ENCODE measurements at places on chromosomes 11 and 22. TPM values are rescaled to one million over a fixed set of nuclear protein-coding genes. Genes with fewer than 3 reads are reported as not detected.

DNA sequence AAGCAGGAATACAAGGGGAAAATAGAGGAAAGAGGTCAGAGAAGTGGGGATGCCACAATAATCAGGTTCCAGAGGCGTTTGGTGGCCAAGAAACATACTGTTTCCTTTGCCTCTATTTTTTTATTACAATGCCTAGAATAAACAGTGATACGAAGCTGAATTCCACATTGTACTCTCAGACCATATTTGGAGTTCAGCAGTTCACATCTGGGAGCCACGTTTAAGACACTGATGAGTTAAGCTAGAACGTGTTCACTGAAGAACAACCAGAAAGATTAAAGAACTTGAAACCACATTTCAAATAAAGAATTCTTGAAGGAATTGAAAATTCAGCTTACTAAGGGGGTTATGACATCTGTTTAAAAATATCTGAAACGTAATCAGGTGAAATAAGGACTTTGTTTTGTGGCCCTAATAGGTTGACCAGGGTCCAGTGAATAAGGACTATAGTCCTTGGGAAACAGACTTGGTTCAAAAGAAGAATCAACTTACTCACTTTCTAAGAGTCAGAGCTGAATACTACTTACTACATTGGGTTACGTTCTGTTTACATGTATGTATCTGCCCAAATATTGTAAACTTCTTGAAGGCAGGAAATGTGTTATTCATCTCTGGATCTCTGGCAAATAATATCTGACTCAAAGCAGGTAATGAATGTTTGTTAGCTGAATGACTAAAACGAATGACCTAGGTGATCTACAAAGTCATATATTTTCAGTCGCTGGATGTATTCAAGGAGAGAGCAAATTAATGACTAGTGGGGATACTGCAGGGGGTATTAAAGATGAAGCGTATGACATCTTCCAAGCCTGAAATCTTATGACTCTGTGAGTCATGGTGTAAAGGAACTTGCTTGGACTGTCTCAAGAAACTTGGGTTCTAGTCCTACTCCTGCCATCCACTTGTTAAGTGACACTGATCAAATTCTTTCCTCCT is 247.0 kb upstream of the NARS2 start:
- no peak overlapping the region for H3K4me3 ChIP-seq
- no peaks in the 10 kb centered on the region for H3K4me1 ChIP-seq
- H3K27ac ChIP-seq = no peak overlapping the region
- no peak for DNase-seq
- no peaks in the 10 kb centered on the region for H3K36me3 ChIP-seq

DNA sequence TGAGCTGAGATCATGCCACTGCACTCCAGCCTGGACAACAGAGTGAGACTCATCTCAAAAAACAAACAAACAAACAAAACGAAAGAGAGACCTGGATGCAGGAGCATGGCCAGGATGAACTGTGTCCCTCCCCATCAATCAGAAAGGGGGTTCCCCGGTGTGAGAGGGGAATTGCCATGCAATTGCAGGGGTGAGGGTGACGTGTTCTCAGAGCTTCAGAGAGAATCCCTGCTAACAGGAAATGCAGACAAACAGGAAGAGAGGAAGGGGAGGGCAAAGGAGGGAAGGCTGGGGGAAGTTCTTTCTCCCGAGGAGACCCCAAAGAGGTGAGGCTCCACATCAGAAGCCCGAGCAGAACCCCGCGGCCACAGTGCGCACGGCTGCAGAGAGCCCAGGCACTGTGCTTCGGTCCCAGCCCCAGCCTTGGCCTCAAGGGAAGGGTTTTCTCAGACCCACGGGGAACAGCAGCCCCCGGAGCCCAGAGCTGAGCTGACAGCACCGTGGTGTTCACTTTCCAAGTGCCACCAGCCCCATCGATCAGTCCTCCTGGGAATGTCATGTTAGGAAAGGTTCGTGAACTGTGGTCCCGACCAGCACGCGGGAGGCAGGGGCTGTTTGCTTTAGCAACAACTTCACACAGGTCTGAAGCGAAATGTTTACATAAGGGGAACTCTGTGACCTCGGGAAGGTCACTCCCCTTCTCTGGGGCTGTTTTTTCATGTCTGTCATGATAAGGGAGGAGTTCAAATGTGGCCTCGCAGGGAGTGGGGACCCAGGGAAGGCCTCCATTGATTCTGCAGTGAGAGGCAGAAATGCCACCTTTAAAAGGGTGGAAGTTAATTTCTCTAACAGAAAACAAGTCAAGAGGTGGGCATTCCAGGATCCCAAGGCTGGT is 108.0 kb upstream of the ANO1 start:
- peak overlapping the region; percentile 59 for H3K27ac ChIP-seq
- peak; percentile 97 for DNase-seq
- H3K4me3 ChIP-seq = peak overlapping the region; percentile 46
- H3K36me3 ChIP-seq = no peaks in the 10 kb centered on the region
- H3K4me1 ChIP-seq = peaks cover 35% of the 10 kb centered on the region

- H3K27me3 ChIP-seq = peaks cover 31% of the 10 kb centered on the region
- no peak overlapping the region for H3K4me3 ChIP-seq
- no peak for DNase-seq
- H3K36me3 ChIP-seq = no peaks in the 10 kb centered on the region
- H3K4me1 ChIP-seq = no peaks in the 10 kb centered on the region
- H3K27ac ChIP-seq = no peak overlapping the region
Measured at GRCh38 chr11:60767388-60767811, 10.7 kb downstream of the MS4A15 start.

DNA sequence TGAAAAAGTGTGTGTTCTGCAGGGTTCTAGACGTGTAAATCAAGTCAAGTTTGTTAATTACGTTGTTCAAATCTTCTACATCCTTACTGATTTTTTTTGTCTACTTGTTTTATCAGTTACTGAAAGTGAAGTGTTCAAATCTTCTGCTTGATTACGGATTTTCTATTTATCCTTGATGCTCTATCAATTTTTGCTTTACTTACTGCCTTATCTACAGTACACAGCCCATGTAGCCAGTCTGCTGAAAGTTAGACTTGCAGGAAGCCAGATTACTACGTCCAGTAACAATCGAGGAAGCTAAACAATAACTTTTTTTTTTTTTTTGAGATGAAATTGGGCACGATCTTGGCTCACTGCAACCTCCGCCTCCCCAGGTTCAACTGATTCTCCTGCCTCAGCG is 15.6 kb upstream of the C11orf24 start:
- no peak overlapping the region for H3K27ac ChIP-seq
- no peaks in the 10 kb centered on the region for H3K27me3 ChIP-seq
- DNase-seq = no peak
- no peaks in the 10 kb centered on the region for H3K36me3 ChIP-seq
- H3K4me1 ChIP-seq = peaks cover 3% of the 10 kb centered on the region

DNA sequence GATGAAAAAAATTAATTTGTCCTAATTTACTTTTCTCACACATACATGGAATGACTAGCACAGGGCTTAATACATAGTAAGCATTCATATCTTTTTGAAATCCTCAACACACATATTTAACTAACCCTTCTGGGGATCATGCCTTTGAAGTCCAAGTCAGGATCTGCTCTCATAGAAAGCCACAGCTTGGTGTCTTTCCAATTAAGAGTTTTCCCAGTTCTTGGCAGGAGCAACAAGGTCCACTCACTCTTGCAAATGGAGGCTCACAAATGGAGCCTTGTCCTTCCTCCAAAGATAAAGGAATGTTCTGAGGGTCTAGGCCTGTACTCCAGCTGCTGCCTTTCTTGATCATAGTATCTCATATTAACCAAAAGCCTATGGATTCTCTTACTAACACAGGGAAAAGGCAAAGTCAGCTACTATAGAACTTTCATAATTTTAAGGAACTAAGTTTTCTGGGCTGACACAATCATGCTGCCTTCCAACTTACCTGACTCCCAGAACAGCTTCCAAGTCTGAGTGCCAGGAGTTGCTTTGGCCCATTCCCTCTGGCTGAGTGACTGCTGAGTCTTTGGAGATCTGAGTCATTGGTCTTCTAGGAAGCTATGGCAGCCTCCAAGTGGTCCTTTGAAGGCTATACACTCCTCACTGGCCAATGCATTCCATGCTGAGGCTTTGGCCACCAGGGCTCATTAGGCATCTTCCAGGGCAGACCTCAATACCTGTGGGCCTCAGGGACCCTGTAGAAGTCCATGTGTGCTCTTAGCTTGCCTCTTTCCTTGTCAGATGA is 25.8 kb upstream of the NUCB2 start:
- no peak for DNase-seq
- H3K27me3 ChIP-seq = no peaks in the 10 kb centered on the region
- H3K4me1 ChIP-seq = no peaks in the 10 kb centered on the region
- no peak overlapping the region for H3K4me3 ChIP-seq
- H3K36me3 ChIP-seq = no peaks in the 10 kb centered on the region

DNA sequence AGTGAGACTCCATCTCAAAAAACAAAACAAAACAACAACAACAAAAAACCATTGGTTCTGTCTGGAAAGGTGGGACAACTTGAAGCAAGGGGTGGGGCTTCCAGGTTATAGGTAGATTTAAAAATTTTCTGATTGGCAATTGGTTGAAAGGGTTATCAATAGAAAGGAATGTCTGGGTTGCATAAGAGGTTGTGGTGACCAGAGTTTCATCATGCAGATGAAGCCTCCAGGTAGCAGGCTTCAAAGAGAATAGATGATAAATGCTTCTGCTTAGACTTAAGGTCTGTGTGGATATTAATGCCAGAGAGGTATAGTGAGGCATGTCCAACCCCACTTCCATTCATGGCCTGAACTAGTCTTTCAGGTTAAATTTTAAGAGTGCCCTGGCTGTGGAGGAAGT is 116.6 kb downstream of the NAT10 start:
- H3K27ac ChIP-seq = no peak overlapping the region
- no peak for DNase-seq
- peaks cover 73% of the 10 kb centered on the region for H3K4me1 ChIP-seq
- H3K4me3 ChIP-seq = no peak overlapping the region
- H3K36me3 ChIP-seq = no peaks in the 10 kb centered on the region

DNA sequence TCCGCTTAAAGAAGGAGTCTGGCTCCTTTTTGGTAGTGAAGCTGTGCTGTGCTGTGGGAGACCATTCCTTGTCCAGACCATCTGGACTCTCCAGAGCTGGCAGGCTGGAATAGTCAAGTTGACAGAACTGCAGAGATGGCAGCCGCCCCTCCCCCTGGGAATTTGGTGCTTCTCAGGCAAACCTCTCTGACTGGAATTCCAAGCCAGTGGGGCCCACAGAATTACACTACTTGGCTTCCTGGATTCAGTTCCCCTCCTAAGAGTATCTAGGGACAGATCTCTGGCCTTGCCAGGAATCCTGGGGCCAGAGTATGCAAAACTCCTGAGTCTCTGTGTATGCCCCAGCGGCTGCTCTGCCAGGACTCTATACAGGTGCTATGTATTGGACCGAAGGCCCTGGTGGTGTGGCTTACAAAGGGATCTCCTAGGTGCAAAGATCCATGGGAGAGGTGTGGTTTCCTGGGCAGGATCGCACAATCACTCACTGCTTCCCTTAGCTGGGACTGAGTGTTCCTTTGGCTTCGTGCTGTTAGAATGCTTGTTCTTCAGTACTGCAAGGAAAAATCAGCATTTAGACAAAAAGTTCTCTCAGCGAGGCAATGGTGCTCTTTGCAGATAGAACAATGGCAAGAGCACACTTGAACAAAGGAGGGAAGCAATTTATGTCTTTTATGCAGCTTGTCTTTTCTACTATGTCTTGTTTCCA is 86.8 kb downstream of the PRMT3 start:
- H3K27me3 ChIP-seq = no peaks in the 10 kb centered on the region
- H3K27ac ChIP-seq = no peak overlapping the region
- no peaks in the 10 kb centered on the region for H3K36me3 ChIP-seq
- DNase-seq = no peak
- H3K4me1 ChIP-seq = peaks cover 10% of the 10 kb centered on the region

DNA sequence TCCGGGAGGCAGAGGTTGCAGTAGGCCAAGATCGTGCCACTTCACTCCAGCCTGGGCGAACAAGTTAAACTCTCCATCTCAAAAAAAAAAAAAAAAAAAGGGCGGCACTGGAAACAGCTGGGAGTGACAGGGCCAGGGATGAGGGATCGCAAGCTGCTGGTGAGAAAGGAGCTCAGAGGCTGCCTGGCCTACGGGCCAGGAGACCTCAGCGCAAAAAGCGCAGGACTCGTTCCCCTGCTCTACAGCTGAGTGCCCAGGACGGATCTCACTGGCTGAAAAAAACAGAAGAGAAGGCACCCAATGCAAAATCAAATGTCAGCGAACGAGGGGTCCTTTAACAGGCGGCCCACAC is 650 bp upstream of the NUP50 start:
- no peak for DNase-seq
- H3K36me3 ChIP-seq = peaks cover 10% of the 10 kb centered on the region
- peaks cover 4% of the 10 kb centered on the region for H3K27me3 ChIP-seq

- H3K36me3 ChIP-seq = peaks cover 30% of the 10 kb centered on the region
- DNase-seq = no peak
- H3K27me3 ChIP-seq = no peaks in the 10 kb centered on the region
- no peak overlapping the region for H3K4me3 ChIP-seq
- H3K4me1 ChIP-seq = no peaks in the 10 kb centered on the region
Measured at GRCh38 chr11:74639533-74639932, 47.2 kb downstream of the POLD3 start.

PLA2G3 gene
- 0.11 TPM for total RNA-seq

GSTT2B gene
- 1.5 TPM for total RNA-seq

KDM4E gene
- not detected for total RNA-seq

FZD4 gene
- total RNA-seq = 46.5 TPM

SLC22A9 gene
- 1.9 TPM for total RNA-seq

ARAP1 gene
- total RNA-seq = 55.2 TPM

HBG1 gene
- not detected for total RNA-seq

TRIM49 gene
- not detected for total RNA-seq

Measured in HepG2 (cell line).